ENCODE measurements at places on chromosomes 4 and X.
A peak's percentile ranks its signal among the peaks of the same experiment; 100 is the strongest.

DNA sequence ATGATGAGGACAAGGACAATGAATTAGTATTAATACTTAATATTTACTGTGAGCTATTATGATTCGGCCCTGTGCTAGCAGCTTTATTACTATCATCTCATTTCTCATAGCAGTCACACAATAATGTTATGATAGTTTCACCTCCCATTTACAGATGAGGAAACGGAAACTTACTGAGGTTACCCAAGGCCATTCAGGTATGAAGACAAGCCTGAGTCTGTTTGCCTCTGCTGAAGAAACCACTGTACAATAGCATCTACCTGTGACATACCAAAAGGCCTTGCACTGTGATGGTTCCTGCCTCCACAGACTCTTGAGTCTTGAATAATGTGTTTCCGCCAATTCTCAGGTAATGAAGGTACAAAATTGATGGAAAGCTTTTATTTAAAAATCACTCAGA, 248.5 kb downstream of the NPFFR2 start:
- DNase-seq, result no peak

GRCh38 chrX:107935664-107936433, 46.3 kb downstream of the TEX13B start:
- peak; percentile 0 for DNase-seq

GRCh38 chrX:112867570-112867969, 26.9 kb upstream of the AMOT start:
- DNase-seq, result no peak

DNA sequence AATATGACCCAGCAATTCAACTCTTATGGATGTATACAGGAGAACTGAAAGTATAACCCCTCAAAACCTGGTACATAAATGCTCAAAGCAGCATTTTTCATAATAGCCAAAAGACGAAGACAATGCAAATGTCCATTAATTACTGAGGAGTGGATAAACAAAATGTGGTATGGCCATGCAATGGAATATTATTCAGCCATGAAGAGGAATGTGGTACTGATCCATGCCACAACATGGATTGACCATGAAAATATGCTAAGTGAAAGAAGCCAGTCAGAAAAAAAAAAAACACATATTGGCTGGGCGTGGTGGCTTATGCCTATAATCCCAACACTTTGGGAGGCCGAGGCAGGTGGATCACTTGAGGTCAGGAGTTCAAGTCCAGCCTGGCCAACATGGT, 74.5 kb upstream of the PLS3 start:
- no peak for DNase-seq

DNA sequence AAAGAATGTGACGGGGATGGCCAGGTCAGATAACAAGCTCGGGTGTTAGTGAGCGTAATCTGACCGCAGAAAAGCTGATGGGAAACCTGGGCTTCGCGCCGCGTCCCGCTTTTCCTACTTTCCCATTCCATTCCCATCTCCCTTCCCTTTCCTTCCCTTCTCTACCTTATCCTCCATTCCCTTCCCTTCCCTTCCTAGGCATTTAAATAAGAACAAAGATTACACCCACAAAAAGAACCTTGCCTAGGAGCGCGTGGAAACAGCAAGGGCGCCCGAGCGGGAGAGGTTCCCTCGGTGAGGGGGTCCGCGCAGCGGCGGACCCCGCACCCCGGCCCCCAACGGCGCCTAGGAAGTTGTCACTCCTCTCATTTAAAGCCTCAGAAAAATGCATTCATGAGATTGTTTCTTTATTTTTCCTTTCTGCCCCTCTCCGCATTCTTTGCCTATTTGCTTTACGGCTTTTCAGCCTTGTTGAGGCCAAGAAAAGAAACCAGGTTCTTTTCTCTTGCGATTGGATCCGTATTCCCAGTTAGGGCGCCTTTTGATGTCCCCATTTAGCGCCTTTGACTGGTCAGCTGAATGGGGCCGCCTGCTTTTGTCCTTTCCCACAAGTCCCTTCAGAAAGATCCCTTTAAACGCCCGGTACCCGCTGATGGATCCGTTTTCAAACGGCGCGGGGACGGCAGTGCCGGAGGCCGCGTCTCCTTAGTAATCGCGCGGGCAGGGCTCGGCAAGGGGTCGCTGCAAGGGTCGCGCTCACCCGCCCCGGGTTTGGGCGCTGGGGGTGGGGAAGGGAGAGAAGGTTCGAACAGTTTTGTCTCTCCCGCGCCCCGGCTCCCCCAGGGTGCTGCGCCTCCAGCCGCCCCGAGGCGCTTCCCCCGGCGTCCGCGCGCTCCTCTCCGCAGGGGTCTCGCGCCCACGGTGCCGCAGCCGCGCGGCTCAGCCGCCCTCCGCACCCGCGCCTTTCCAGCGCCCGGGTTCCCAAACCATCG, 54.1 kb upstream of the TMEM33 start:
- no peak for DNase-seq

DNA sequence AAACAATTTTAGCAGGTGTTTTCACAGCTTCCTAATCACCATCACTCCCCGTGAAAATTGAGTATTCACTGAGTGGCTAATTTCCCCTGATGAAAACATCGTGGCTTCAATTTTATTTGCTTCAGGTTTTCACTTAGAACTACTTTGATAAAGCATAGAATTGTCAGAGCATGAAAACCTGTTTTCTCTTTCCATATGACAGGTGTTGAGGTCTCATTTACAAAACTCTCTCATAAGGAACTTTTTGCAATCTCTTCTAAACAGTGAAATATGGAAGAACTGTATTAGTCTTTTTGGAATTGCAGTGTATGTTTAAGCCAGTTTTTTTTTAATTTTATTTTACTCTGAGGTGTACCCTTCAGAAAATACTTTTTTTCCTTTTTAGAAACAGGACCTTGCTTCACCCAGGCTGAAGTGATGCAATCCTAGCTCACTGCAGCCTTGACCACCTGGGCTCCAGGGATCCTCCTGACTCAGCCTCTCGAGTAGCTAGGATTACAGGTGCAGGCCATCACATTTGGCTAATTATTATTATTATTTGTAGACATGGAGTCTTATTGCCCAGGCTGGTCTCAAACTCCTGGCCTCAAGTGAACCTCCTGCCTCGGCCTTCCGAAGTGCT, 111.2 kb upstream of the RAPGEF2 start:
- DNase-seq, result no peak

DNA sequence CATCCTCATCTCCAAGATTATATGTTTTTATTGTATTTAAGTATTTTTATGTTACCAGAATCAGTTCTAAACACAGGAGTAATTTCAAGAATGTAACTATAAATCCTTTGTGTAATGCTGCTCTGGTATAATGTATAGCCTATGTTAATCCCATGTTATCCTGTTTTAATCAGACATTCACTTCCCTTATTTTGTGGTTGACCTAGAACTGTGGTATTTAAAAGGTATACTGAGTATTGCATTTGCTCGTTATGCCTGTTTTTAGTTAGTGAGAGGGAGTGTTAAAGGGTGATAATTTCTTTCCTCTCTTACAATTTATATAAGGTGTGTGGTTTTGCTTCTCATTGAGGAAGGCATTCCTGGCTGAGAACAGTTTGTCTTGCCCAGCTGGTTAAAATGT, 26.2 kb downstream of the MTM1 start:
- DNase-seq, result no peak

DNA sequence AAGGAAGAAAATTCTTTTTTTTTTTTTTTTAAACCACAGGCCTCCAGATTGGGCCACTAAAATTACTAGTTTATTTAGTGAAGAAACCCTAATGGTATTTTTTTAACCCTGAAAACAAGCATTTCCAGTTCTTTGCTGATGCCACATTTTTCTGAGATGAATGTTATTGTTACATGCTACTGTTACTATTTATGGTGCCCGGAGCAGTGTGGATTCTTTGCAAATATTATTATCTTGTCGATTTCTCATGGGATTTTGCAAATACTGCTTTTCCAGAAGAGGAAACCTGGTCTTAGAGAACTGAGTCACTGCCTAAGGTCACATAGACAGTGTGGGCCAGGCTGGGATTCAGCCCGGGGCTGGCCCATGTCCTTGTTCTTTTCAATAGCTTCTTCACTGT, 8.7 kb upstream of the ALAS2 start:
- DNase-seq, result no peak

GRCh38 chr4:144681806-144682205, 35.9 kb downstream of the HHIP start:
- DNase-seq, result no peak

GRCh38 chrX:140762061-140762460, 52.5 kb downstream of the LINC00632 start:
- DNase-seq, result peak; percentile 25

DNA sequence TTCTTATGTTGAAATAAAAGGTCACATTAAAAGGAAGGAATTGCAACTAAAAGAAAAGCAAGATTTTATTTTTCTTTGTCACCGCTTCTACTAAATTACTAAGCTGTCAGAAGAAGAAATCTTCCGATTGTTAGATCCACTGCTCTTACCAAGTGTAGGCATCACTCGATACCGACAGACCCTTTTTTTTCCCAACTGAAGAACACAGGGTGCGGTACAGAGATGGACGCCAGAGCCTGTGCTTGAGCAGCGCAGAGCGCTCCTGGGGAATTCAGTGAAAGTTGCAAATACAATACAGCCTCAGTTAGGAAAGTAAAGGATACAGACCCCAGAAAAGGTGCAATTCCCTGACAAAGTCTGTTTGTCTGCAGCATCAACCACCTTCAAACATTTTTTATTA, 94.9 kb upstream of the WDR17 start:
- no peak for DNase-seq

DNA sequence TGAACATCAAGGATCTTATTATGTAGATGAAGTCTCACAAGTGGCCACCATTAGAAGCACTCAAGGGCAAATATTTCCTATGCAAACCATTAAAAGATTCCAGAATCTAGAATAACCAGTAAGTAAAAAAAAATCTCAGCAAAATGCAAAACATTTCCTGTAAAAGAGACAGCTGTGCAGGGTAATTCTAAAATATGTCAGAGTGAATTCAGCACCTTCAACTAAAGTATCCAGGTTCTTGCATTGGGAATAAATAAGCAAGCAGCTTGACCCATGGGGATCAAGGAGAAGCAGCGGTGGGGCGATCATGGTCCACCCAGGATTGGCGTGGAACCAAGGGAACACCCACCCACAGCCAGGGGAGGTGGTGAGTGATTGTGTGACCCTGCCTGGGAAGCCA, 2188.9 kb downstream of the PCDH7 start:
- DNase-seq, result no peak

DNA sequence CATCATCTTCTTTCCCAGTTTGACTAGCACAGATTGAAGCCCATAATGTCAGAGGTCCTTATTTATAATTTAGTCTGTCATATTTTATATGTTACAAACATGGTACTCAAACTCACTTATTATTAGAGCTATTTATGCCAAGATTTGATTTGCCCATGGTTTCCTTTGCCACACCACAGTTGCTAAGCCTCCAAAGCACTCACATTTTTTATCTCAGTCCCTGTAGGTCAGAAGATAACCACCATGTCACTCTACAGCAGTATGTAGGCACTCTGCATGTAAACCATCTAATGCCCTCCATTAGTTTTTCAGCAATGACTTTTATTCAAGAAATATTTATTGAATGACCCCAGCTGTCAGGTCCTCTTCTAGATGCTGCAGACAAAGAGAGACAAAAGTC, 6.7 kb downstream of the STATH start:
- DNase-seq, result no peak

GRCh38 chr4:5237086-5237660, 185.9 kb downstream of the STK32B start:
- DNase-seq, result no peak

DNA sequence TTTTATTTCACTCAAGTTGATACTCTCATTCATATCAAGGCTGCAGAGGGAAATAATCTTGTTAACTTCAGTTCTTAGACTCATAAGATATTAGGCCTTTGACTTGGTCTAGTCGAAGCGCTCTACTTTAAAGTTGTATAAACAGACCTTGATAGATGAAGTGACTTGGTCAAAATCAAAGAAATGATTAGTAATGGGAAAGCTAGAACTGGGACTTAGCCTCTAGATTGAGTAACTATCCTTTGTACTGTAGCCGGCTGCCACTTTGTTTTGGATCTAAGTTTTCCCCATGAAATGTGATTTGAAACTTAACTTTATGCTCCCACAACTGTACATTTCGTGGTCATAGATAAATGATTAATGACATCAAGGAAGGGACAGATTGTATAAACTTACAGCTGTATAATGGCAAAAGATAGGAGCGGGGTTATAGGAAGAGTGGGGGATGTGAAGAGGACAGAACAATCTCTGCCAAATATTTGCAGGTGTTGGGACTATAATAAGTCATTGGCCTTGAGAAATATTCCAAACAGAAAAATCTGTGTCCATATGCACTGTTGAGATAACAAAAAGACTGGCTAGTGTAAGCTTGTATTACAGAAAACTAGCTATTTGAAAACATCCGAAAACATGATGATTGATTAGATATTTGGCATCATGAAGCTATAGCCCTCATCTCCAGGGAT, 17.2 kb downstream of the MID2 start:
- DNase-seq, result no peak

GRCh38 chr4:17624821-17625220, 10.4 kb downstream of the MED28 start:
- DNase-seq, result no peak

DNA sequence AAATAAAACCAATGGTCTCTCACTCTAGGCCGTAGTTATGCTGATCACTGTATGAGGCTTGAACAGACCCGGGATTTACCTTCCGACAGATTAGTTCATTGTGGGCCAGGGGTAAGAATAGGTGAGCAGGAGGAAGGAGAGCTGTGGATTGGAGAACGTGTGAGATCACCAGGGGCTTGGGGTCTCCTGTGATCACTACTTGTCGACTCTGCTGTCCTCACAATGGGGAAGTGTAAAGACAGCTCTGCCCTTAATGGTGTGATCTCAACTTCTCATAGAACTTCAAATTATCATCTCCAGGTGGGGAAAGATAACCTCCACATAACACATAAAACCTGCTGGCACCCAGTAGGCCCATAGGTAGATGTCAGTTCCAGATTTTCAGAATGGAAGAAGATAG, 56.2 kb upstream of the RPS6KA3 start:
- no peak for DNase-seq

GRCh38 chrX:24245202-24245601, 68.7 kb downstream of the SUPT20HL2 start:
- no peak for DNase-seq

DNA sequence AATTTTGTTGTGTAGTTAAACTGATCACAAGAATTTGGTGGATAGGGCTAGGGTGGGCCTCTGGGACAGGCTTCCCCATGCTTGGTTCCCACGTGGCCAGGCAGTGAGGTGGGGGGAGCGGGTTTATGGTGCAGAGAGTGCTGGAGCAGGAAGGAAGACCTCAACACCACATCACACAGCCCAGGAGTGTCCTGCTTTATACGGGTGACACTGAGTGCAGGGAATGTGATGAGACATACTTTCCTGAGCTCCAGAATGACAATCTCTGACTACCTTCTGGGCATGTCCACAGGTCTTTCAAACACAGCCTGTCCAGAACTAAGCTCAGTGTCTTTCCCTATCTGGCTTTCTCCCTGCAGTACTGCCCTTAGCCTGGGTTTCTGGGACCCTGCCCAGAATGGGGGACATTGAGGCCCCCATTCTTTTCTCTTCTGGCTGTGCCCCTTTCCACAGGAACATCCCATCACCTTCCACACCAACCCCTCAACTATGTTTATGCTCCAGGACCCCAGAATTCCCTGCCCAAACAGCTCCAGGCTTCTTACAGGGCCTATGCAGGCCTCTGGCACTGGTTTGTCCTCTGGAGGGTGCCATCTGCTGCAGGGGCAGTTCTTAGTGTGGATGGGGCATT, 36.5 kb upstream of the RASL11B start:
- DNase-seq, result no peak
